CD4-positive, alpha-beta T cell treated with Interferon gamma for 1 hour (primary cell): ENCODE measurements at places on chromosomes 1 and 21.
A peak's percentile ranks its signal among the peaks of the same experiment; 100 is the strongest.

DNA sequence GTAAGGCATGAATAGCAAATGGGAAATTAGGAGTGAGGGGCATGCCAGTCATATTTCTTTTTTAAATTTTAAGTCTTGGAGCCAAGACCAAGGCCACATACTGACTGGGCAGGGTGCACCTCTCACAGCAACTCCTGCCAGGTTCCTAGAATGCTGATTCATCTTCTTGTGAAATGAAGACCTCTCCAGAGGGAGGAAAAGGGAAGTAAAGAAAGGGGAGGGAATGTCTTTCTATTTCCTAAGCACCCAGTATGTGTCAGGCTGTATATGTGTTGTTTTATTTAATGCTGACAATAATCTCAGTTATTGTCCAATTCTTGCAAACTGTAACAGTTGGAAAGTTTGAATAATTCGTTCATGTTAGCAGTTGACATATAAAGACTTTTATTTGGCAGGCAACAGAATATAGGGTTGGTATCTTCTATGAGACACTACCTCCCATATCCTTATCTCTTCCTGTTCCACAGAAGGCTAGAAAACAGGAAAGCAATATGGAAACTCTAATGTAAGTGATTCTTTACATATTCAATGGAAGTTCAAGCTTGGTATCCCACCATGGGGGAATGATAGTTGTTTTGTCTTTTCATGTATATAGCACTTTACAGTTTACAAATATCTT lies 259.1 kb upstream of the USP24 start:
- DNase-seq = no peak

GRCh38 chr1:174812016-174812415 lies 187.7 kb upstream of the CACYBP start:
- DNase-seq = no peak

DNA sequence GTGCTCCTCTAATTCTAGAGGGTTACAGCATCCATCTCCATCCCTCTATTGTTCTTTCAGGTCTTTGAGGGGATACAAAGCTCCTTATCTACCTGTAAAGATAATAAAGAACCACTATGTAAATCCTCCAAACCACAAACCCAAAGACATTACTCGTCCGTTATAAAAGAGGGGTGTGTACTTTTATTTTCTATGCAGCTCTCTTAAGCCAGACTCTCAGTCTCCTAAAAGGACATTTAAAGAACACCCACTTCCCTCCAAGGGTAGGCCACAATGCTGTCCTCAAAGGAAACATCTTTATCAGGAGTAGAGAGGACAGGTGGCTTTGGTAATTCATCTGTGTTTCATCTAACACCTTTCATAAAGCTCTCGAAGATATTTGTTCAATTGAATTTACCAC lies 67.9 kb upstream of the DYNLT5 start:
- DNase-seq = no peak

GRCh38 chr1:43058056-43058455 lies 99.4 kb upstream of the SLC2A1 start:
- DNase-seq = no peak

- no peak for DNase-seq
Measured at GRCh38 chr1:93324486-93325464, 20.9 kb upstream of the DR1 start.

DNA sequence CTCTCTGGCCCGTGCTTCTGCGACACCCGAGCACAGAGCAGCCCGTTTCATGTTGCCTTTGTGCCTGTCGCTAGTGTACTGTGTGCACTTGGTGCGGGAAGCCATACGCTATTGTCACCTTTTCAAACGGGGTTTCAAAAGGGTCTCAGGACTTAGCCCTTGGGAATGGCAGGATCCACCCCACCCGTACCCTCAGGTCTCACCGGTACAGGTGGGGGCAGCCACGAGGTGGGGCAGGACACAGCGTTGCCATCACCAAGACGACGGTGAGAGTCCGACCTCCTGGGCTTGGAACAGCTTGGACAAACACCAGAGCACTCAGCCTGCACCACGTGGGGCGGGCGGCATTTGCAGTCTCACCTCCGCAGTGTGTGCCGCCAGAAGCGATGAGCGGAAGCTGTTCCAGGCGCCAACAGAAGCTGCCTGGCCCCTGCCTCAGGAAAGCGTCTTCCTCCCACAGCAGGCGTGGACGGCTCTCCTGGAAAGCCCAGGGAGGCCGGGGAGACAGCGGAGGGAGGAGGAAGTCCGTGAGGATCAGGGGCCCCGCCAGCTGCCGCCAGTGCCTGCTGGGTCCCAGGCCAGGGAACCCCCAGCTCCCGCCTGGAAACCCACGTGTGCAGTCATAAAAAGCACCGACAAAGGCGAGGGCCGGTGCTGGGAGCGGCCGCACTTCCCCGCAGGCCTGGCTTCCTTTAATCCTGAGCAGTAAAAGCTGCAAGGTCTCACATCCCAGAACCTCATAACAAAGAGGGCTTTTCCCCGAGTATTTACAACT lies 131.3 kb upstream of the ARHGEF16 start:
- DNase-seq = no peak

DNA sequence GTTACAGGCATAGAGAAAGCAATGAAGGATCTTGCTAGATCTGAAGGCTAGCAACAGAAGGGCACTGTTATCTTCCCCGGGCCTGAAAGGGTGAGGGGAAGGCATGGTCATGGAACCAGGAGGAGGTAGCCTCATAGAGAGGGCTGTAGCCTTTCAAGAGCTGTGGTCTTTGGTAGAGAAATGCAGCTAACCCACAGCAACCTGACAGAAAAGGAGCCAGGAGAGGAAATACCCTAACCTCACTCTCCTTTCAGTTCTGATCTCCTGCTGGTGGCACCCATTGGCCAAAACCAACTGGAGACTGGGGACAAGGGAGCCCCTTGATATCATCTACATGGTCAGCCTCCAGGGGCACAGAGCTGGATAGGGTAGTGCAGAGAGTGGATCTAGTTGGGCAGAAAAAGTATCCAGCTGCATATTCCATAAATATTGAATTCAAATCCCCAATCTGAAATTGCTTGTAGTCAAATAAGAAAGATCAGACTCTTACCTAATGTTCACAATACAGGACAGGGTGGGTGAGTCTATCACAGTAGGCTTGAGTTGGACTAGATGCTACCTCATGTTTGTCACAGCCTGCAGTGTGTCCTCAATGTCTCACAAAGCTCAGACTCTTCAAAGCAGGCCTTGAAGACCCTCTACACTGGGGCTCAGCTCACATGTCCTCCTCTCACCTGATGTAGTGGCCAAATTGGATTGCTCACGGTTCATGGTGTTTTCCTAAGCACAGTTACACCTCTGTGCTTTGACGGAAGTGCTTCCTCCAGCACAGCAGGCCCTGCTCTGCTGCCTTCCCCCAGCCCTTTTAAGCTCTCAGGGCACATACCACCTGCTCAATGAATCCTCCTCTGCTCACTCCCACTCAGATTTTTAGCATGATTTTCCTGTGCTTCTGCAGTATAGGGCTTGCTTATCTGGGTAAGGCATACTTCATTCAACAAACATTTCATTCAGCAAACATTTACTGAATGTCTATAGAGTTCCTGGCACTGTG lies 74.1 kb upstream of the JUN start:
- no peak for DNase-seq

- DNase-seq = no peak
Measured at GRCh38 chr1:116991171-116991845, 10.3 kb upstream of the CD101 start.

GRCh38 chr1:55604179-55604578 lies 389.0 kb upstream of the USP24 start:
- no peak for DNase-seq

DNA sequence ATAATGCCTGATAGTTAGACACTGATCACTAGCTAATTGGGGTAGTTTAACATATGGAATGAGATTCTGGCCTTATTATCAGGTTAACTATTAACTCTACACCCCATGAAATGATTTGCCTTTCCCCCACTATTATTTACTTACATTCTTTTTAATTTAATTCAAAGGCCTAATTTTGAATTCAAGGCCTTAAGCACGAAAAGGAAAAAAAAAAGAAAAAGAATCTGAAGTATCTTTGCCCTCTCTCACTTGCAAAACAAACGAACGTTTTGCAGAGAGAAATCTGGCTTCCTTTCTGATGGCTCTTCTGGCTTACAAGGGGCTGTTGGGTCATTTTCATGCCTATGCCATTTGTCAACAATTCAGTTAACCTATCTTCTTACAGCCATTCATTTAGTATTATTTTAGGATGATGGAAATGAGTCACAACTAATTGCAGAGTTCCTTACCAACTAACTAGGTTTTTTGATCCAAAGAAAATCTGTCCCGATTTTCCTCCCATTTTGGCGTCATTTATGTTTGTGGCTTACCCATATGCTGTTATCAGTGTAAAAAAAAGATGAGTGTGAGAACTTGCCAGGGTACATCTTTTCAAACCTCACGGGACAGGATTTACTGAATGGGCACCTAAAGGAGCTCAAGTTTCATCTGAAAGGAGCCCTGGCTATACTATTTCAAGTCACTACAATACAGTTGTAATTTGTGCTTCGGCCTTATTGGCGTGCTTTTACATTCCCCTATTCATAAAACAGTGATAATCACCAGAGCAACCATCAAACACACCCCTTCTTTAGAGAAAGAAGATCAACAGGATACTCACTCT lies 1.9 kb upstream of the ERRFI1 start:
- DNase-seq = no peak

DNA sequence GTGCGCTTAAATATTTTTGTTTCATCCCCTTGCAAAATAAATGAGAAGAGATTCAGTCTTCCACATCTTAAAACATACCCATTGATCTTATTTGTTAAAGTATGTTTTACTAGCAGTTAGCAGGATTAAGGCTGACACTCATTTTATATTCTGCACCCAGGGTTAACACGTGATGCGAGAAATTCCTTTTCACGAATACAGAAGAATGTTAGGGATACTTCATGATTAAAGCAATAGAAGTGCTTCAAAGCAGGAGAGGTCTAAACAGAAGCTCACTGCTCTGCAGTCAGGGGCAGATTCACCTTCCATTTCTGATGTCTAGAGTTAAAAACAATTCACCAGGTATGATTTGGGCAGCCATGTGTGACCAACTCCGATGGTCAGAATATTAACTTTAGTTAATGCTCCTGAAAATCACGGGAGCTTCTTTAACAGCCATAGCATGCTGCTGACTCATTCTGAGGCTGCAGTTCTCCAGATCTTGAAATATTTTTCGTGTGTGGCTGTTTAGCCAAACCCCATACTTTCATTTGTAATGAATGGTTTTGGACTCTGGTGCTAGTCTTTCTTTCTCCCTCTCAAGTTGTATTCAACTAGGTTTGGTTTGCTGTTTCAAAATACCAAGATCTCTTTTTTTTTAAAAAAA lies 19.7 kb downstream of the BCAR3 start:
- DNase-seq = no peak

DNA sequence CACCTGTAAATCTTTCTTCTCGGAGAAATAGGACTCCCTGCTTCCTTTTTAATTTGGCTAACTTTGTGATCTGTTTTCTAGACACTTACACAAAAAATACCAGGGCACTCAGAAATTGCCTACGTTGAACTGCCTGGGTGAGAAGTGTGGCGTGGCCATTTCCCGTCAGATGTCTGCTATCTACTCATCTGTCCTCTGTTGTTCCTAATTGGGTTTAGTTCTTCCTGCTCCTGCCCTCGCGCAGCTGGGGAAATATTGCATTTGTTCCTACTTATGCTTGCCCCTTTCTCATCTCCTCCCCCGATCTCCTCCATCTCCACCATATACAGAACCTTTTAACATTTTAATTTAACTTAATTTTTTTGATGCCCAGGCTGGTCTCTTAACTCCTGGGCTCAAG lies 55.1 kb downstream of the CD58 start:
- DNase-seq = peak; percentile 30

GRCh38 chr21:37521658-37522057 lies 155.1 kb downstream of the DYRK1A start:
- DNase-seq = no peak

DNA sequence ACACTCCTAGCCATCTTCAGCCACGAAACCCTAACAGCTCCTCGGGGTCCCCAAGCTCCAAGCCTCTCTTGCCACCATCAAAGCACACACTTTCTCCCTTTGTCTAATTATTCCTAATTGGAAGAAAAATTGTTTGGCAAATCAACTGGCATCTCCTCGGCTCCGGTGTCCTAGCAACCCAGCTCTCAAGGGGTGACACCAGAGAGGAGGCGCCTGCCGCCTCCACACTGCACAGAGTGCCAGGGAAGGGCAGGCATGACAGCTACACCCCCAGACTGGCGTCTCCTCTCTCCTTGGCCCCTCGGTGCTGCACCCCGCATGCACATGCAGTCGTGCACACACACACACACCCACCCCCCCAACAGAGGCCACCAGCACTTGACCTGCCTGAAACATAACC lies 18.2 kb upstream of the GJB5 start:
- DNase-seq = no peak

DNA sequence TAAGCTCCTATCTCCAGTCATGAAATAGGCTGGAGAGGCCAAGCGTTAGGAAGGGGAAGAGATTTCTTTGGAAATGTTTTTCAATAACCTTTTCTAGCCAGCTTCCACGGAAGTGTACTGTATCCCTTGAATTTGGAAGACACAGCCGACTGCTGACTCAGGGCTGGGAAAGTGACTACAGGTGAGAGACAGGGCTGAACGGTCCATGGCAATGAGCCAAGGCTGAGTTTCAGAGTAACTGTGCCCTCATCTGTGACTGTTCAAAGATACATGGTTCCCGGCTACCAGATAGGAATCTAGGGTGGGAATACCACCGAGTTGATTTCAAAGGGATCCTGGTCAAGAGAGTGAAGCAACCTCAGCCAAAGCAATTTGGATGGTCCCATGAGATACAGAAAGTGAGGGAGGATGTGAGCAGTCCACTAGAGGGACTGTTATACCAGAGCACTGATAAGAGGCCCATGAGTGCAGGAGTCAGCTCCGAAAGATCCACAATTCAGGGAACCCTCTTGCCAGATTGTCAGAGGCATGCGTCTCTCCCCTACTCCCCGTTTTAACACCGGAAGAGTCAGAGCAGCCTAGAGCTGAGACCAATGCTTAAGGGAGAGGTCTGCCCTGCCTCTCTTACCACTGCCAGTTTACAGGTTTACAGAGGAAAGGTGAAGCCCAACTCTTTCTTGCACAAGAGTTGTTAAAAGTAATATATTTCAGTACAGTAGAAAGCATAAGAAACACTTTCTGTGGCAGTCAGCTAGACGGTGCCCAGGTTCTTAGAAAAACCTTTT lies 3.2 kb upstream of the KRTAP19-8 start:
- no peak for DNase-seq

GRCh38 chr1:145846201-145846612 lies 777 bp downstream of the NUDT17 start:
- peak; percentile 16 for DNase-seq

- DNase-seq = no peak
Measured at GRCh38 chr1:41863718-41864117, 55.0 kb downstream of the HIVEP3 start.

GRCh38 chr1:234467821-234468220 lies 11.2 kb downstream of the TARBP1 start:
- DNase-seq = no peak

- no peak for DNase-seq
Measured at GRCh38 chr1:4106731-4107130, 206.7 kb upstream of the C1orf174 start.
